ENCODE measurements at places on chromosomes 5 and 9. TPM values are rescaled to one million over a fixed set of nuclear protein-coding genes. Genes with fewer than 3 reads are reported as not detected.

Gene AP3B1
- 29.8 TPM for polyA plus RNA-seq

Gene SH3TC2
- polyA plus RNA-seq: 0.20 TPM

Gene AIF1L
- polyA plus RNA-seq: 1.6 TPM

Gene FOXI1
- polyA plus RNA-seq: not detected

Gene TEX10
- polyA plus RNA-seq: 38.9 TPM

Gene TYRP1
- not detected for polyA plus RNA-seq

Gene ZFYVE16
- 8.7 TPM for polyA plus RNA-seq

Gene MAST4
- polyA plus RNA-seq: 1.6 TPM

Gene NKD2
- not detected for polyA plus RNA-seq

Gene TRPM3
- not detected for polyA plus RNA-seq

Gene OR1L4
- polyA plus RNA-seq: not detected

Gene PCDHB7
- not detected for polyA plus RNA-seq

GRCh38 chr5:166648736-166649135, 1642.7 kb upstream of the WWC1 start:
- no peak for DNase-seq

DNA sequence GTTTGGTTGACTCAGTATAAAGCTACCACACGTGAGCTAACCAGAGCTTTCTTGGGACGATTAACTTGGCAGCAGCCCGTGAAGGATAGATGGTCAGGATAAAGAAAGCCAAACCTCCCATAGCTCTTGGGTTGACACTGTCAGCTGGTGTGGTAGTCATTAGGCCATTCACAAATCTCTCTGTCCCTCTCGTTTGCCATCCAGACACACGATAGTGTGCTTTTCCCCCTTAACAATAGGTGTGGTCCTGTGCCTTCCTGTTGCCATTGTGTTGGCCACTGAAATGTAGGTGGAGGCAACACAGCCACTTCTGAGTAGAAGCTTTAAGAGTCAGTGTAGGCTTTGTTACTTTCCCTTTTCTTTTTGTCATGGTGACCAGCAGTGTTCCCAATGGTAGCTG, 11.7 kb downstream of the OR13J1 start:
- DNase-seq: no peak

- DNase-seq: no peak
Measured at GRCh38 chr9:96555567-96556386, 63.9 kb downstream of the CDC14B start.

DNA sequence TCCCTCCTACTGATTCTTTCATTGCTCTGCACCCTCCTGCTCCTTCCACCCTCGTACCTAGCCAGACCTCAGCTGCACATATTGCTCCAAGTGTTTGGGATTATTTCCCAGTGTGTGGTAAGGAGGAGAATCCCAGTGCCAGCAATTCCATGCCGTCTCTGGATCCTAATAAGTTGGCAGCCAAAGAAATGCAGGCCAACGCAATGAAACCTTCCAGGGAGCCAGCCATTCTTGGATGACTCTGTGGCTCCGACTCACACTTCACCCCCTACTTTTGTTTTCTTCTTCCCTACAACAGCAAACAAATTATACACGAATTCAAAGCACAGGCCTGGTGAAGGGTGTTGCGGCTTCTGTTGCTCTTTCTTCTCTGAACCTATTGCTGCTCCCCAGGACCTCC, 82.5 kb upstream of the SLC1A3 start:
- DNase-seq: no peak

- peak; percentile 12 for DNase-seq
Measured at GRCh38 chr5:77867194-77867691, 91.1 kb upstream of the TBCA start.

GRCh38 chr5:154811653-154812465, 38.5 kb downstream of the FAXDC2 start:
- peak; percentile 57 for DNase-seq

DNA sequence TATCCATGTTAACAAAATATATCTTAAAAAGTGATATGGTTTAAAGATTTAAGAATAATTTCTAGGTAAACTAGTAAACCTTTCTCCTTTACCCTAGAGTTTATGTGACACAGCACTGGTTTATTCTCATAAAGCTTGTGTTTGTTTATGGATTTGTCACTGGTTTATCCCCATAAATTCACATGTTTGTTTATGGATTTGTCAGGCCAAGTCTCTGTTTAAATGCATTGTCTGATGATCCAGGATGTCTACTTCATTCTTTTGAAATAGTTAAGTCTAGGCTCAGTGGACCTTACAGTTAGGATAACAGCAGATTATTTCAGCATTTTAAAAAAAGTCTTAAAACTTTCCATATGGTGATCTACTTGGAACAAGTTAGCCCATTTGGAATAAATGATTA, 334.0 kb downstream of the ARRDC3 start:
- no peak for DNase-seq

GRCh38 chr5:173457482-173457881, 129.3 kb upstream of the STC2 start:
- no peak for DNase-seq

GRCh38 chr5:89397096-89397495, 514.1 kb upstream of the MEF2C start:
- no peak for DNase-seq

DNA sequence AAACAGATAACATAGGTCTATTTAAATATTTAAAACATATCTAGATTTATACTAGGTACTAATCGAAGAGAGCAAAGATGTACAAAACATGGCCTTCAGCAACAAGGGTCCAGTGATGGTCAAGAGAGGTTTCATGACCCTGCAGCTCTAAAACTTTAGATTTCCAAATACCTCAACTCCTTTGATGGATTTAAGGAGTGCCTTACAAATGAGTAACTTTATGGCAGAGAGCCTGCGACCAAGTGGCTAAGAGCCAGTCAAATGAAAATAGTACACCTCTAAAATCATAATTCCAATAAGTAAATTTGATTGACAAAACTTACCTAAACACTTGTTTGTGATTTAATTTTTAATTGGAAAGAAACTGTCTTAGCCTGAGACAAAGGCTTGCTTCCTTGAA, 4.7 kb upstream of the SH3RF2 start:
- DNase-seq: no peak

DNA sequence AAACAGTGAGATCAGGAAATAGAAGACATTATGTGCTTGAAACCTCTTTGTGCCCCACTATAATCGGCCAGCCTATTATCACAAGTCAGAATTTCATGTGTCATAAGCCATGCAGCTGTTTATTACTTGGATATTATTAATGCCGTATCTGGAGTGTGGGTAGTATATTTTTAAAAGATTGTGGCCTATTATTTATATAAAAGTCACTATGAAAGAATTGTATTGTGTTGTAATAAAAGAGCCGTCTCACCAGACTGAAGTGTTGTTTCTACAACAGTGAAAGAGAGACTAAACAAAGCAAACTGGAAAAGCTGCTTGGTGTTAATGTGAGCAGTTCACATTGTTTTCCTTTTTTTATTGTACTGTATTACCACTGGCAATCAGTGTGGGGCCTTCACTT, 449.1 kb downstream of the PSAT1 start:
- DNase-seq: no peak

DNA sequence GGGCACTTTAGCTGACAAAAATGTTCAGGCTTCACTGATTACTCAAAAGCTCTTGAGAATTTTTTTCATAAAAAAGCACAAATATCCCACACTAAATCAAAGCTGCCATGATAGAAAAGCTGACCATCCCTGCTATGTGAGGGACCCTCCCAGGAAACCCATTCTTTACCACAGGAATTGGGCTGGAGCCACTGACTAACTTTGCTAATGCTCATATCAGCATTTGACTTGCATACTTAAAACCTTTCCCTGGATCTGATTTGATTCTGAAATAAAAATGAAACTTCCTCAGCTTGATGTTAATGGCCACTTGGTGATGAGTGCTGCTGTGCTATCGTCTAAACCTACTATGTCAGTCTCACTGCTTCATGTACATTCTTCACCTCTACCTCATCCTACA, 243.6 kb downstream of the PRELID2 start:
- no peak for DNase-seq

GRCh38 chr5:122498163-122498562, 186.1 kb downstream of the SNCAIP start:
- no peak for DNase-seq

DNA sequence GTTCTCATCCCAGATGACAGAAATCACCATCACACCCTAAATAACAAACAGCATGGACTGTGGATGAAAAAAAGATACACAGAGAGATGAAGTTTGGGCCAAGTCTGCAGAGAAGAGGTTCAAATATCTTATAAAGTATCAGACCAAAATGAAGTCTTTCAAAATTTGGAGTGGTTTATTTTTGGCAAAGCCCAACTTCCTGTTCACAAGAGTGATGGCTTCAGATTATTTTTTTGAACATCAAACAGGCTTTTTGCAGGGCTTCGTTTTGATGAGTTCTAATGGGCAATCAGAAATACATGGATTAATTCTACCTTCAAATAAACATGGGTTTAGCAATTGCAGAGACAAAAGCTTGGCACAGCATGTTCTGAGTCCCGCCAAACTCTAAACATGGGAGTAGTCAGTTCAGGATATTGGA, 378.2 kb upstream of the RPS23 start:
- no peak for DNase-seq

GRCh38 chr5:6785861-6786180, 72.6 kb downstream of the TENT4A start:
- DNase-seq: no peak

DNA sequence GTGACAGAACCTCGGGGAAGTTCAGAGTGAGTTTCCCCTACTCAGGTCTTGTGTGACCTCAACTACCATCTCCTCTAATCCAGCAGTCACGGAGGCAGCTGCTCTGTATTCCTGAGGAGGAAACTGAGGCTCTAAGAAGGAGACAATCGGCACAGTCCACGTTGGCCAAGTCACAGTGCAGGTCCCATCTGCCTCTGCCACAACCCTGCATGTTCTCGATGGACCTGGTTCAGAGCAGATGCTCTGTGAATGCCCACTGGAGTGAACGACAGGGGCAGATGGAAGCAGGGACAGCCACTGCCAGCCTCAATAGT, 722 bp upstream of the ERGIC1 start:
- no peak for DNase-seq

GRCh38 chr5:119840175-119840574, 210.8 kb downstream of the FAM170A start:
- no peak for DNase-seq

DNA sequence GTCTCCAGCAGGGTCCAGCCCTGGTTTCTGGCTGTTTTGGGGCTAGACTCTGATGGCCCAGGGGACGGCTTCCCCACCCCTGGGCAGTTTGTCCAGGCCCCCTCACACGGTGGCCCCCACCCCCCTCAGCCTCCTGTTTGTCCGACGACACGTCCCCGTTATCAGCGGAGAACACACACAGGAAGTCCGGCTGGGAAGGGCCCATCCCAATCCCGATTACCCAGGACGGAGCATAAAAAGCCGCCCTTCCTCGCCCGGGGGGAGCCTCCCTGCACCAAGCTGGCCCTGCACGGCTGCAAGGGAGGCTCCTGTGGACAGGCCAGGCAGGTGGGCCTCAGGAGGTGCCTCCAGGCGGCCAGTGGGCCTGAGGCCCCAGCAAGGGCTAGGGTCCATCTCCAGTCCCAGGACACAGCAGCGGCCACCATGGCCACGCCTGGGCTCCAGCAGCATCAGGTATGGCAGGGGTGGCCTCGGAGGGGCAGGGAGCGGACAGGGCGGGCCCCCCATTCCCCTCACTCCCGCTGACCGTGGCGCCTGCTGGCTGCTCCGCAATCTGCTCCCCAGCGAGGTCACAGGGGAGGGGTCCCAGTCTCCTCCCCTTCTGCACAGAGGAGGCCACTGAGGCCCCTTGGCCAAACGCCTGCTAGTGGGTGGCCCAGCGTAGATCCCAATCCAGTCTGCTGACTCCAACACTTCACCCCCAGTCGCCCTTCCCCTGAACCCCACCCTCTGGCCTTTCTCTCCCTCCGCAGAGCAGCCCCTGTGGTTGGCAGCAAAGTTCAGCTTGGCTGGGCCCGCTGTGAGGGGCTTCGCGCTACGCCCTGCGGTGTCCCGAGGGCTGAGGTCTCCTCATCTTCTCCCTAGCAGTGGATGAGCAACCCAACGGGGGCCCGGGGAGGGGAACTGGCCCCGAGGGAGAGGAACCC, at the start of gene EGFL7:
Gene EGFL7 (plus strand): TSS at position 261 of the 926 bp plus-strand sequence. CDS start 5,367 bp downstream, outside the sequence.
- peak; percentile 85 for DNase-seq
